ENCODE measurements at places on chromosomes 6 and 20. TPM values are rescaled to one million over a fixed set of nuclear protein-coding genes. Genes with fewer than 3 reads are reported as not detected.

LRRC73 gene
- 0.48 TPM for total RNA-seq

LY86 gene
- total RNA-seq: 12.2 TPM

RNF114 gene
- total RNA-seq: 55.8 TPM

UNC5CL gene
- 1.1 TPM for total RNA-seq

FARS2 gene
- total RNA-seq: 17.5 TPM
